ENCODE measurements at places on chromosomes 5 and 9.

GRCh38 chr5:42772265-42772993, 15.8 kb downstream of the CCDC152 start:
- no peak for DNase-seq

- peak; percentile 86 for DNase-seq
Measured at GRCh38 chr5:177113566-177114424, 19.8 kb upstream of the NSD1 start.

- no peak for DNase-seq
Measured at GRCh38 chr5:60514152-60514551, 185.8 kb downstream of the DEPDC1B start.

- DNase-seq = no peak
Measured at GRCh38 chr5:122164070-122164435, 34.7 kb downstream of the ZNF474 start.

GRCh38 chr9:131521822-131522221, 9.2 kb downstream of the UCK1 start:
- no peak for DNase-seq

DNA sequence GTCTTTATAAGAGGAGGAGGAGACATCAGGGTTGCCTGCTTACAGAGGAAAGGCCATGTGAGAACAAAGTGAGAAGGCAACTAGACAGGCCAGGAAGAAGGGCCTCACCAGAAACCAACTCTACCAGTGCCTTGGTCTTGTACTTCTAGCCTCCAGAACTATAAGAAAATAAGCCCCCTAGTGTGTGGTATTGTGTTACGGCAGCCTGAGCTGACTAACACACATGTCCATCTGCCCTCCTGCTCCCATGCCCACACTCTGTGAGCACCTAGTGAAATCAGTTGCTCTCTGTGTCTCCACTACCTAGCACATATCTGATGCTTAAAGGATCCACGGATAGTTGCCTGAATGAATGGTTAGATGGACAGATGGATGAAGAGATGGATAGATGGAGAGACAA, 6.9 kb downstream of the AK3 start:
- no peak for DNase-seq

GRCh38 chr5:107251151-107251550, 419.6 kb downstream of the EFNA5 start:
- no peak for DNase-seq

DNA sequence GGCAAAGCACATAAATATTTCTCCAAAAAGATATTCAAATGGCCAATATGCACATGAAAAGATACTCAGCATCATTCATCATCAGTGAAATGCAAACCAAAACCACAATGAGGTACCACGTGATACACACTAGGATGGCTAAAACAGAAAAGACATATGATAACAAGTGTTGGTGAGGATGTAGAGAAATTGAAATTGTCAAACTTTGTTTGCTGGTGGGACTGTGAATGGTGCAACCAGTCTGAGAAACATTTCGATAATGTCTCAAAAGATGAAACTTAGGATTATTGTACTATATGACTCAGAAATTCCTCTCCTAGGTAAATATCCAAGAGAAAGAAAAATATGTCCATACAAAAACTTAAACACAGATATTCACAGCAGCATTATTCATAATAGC, 8.6 kb upstream of the LHFPL2 start:
- no peak for DNase-seq

DNA sequence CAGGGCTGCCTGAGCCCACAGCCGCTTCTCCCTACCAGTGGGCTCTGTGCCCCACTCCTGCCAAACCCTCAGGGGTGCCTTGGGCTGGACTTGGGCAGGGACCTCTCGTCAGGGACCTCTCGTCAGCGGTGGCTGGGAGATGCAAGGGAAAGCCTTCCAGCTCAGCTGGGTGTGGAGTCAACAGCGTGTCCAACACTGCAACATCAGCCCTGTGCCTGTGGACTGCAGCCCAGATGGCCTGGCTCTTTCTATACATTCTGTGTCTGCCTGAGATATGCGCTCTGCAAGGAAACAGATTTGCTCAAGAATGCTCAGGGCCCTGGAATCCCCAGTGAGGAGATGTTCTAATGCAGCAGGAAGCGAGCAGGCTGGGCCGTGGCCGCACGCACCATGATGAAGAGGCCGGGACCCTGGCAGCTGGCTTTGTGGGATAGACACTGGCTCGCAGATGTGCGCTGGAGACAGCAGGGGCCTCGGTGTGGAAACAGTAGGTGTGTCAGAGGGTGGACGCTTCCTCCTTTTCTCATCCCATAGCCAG, 85.0 kb upstream of the COL5A1 start:
- no peak for DNase-seq

DNA sequence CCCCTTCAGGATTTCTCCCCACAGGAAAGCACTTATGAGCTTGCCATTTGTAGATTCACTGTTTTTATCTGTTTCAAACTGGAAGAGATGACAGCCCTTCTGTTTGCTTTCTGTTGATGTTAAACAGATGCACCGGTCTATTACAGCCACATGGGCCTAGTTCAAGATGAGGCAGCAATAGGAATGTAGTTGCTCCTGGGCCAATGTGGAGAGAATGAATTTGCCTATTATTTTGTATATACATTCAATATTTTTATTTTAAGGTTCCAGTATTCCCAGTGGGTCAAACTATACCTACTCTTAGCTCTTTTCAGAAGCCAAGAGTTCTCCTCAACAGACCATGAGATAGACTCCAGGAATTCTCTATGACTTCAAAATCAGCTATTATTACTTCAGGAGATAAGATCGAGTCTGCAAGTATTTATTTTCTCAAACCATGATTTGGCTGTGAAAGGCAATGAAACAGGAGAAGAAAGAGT, 461.6 kb downstream of the RASEF start:
- no peak for DNase-seq

- no peak for DNase-seq
Measured at GRCh38 chr9:106861640-106862109, 1.3 kb upstream of the ZNF462 start.

GRCh38 chr5:96427824-96428223, 5.2 kb downstream of the PCSK1 start:
- no peak for DNase-seq

GRCh38 chr5:169415371-169415770, 114.4 kb upstream of the SLIT3 start:
- no peak for DNase-seq

DNA sequence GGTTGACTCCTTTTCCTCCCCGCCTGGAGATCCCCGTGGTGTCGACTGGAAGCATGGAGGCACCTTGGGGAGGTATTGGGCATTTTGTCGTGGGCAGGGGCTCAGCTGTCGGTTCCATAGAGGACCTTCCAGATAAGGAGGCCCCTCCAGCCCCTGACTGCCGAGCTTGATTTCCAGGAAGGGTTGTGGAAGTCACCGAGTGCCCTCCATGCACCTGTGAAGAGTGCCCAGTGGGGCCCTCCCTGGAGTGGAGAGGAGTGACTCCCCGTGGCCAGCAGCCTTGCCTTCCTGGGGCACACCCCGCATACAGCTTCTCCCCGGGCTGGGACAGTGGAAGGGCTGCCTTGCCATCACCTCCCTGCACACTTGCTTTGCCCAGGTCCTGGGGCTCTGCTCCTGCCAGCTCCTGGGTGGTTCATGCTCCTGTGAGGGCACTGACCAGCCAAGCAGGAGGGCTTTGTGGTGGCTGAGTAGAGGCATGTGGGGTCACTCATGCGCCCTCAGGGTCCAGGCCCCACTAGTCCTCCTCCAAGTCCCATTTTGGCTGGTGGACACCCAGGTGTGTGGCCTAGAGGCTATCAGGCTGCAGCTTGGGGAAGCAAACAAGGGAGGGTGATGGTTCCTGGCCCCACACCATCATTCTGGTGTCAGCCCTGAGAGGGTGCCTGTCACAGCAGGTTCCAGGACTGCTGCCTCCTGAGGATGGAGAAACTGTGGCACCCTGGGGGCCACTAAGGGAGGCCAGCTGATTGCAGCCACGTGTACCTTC, 133.0 kb downstream of the WNK2 start:
- no peak for DNase-seq

- DNase-seq = no peak
Measured at GRCh38 chr9:2023532-2023931, 8.4 kb downstream of the SMARCA2 start.

- no peak for DNase-seq
Measured at GRCh38 chr5:94691949-94692348, 73.5 kb downstream of the SLF1 start.

GRCh38 chr9:124126648-124127646, 115.4 kb downstream of the LHX2 start:
- DNase-seq = peak; percentile 87

GRCh38 chr9:99274495-99274894, 52.4 kb downstream of the SEC61B start:
- no peak for DNase-seq

DNA sequence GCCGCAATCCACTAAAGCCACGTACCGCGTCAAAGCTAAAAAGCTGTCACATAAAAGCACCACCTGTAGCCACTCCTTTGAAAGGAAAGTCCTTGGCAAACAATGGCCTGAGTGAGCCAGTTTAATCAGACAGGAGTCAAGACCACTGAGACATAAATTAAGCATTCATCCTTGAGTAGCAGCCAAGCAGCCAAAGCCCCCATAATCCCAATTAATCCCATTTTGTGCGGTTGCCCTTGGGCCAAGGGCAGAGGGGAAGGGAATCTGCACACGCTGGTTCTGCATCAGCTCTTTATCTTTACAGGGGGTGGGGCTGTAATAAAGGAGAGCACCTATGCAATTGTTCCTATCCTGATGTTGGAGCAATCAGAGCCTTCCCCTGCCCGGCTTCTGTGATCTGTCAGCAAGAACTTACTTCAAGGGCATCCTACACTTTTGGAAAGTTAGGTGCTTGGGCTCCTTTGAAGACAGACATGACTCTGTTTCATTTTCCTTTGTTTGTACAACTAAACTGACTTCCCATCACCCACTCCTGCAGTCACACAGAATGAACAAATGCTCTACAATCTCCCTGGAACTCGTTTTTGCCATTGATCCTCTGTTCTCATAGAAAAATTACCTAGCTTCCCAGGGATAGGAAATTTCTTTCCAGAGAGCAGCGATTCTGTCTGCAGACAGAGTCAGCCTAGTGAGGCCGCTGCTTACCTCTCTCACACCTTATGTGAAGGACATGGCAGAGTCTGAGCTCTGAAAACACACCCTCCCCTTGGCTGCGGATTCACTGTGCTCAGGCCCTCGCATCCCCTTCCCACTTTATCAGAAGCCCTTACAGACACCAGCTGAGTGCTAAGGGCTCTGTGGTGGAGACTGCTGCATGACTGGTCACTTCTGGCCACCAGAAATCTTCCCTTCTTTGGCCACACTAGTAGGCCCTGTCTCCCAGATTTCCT, 116.2 kb upstream of the TBCA start:
- no peak for DNase-seq

All from B cell (primary cell).